ENCODE measurements at places on chromosomes 6 and 20.

DNA sequence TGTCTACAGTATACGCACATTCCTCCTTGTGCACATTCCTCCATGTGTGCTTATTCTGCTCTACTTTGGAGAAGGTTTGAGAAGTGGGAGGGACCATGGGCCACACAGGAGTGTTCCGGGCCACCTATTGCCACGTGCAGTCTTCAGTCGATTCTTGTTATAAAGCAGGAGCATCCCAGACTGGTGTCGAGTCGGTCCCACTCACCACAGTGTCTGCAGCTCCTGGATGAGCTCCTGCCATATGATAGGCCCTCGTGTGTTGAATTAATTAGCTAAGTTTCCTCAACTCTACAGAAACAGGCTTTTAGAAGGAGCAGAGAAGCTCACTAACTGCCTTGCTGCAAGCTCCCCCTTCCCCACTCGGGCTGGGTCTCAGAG, 22.6 kb downstream of the ENTPD6 start:
- no peak for DNase-seq

GRCh38 chr6:162409741-162410691, 317.6 kb downstream of the PRKN start:
- DNase-seq, result peak; percentile 44

GRCh38 chr6:42279966-42280629, 62.4 kb upstream of the MRPS10 start:
- no peak for DNase-seq

- DNase-seq, result no peak
These were observed 29.0 kb downstream of the CHMP4B start for GRCh38 chr20:33840160-33840559.

DNA sequence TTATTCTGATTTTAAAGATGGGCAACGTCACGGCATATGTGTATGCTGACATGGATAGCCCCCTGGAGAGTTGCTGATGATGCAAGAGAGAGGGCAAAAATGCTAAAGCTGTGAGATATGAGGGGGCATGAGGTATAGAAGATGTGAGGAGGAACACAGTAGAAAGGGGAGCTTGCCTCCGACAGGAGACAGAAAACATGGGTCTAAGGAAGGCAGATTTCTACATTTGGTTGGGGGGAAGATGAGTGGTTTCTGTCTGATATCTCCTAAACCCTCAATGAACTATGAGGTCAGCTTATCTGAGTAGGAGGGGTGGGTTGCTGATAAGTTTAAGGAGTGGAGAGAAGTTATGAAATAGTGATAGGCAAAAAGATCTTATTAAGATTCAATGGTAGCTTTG, 6.0 kb downstream of the RNF24 start:
- no peak for DNase-seq

DNA sequence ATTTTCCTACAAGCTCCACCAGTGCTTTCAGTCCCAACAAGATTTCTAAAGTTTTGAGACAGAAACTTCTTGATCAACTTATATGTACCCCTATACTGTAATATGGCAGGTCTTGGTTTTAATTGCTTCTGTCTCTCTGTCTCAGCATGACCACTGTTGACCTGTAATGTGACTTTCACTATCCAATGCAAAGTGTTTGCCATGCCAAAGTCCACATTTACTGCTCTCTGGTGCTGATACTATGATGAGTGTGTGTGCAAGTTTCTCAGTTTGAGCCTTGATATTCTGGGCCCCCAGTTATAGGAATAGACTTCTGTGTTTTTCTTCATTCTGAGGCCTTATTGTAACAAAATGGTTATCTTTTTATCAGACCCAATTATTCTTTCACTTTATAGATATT, 45.8 kb downstream of the OR2J2 start:
- DNase-seq, result no peak

DNA sequence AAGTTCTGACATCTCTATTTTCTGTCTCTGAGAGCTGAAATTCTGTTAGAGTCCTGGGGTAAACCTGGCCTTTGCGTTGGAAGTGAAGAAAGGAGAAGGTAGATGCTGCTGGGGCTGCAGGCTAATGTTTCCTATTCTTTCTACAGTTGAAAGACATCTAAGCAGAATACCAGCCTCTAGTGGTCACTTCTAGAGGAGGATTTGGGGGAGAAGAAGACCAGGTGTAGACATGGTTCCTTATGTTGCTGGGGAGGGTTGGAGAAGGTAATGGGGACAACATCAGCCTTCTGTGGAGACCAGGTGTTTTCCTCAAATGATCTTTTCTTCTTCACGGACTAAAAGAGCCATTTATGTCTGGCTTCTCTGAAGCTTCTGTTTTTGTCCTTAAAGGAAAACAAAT, 62.6 kb downstream of the BTBD3 start:
- DNase-seq, result peak; percentile 2

DNA sequence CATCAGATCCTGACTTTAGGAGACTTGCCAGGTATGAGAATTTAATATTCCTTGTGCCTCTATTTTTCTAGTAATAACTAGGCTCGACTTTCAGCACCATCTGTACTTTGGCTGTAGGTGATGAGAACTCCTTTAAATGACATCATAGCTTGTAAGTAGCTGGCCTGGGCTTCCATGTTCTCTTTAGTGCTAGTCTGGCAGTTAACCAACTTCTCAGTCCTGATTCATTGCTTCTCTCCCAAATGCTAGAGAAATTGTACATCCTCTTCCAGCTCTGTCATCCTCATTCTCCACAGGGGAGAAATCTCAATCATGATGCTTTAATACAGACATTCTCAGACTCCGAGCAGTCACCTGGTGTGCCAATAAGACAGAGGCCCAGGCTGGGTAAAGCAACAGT, 143.5 kb upstream of the MOCS1 start:
- no peak for DNase-seq

DNA sequence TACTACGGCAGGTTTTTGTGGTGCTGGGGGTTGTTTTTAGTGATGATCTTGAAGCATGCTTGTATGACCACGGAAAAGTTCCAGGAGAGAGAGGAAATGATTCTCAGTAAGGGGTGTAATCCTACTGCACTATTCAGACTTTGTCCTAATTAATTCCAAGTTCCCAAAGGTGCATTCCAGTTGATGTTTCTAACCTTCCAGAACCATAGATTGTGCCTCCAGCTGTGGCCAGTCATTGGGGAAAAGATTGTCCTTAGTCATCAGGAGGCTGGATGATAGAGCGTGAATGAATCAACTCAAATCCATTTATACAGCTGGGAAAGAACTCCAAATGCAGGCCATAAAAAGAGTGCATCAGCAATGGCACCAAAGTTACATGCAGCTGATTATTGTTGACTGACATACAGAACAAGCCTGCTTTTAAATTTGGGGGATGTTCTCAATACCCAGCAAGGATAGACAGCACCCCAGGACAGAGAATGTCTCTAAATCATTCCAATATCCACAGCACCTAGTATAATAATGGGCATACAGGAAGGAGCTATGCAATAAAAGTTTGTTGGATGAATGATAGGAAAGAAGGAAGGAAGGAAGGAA, 27.8 kb upstream of the PKHD1 start:
- DNase-seq, result no peak

DNA sequence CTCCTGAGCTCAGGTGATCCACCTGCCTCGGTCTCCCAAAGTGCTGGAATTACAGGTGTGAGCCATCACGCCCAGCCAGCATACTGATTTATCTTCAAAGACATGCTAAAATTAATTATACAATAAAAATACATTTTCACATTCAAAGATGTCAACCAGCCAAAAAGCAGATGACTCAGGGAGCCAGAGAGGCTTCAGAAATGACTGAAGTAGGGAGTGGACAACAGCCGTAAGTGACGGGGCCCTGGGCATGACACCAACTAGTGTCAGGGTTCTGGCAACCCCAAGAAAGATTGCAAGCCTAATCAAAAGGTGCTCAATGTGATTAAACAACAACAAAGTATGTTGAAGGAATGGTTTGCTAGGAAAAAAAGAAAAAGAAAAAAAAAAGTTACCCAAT, 28.4 kb downstream of the GPLD1 start:
- no peak for DNase-seq

DNA sequence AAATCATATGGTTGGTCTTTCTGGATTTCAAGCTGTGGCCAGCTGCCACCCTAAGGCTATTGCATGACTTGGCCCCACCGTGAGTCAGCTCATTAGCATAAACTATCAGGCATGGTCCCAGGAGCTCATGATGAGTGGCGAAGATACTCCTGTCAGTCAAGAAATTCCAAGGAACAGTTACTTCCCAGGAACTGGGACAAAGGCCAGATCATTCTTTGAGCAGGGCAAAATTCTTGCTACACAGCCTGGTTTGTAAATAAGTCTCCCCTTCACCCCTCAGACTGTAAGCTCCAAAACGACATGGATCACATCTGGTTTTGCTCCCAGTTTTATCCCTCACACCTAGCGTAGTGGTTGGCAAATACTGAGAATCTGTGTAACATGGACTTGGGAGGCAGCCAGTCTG, 33.0 kb upstream of the KIAA1586 start:
- DNase-seq, result no peak

GRCh38 chr6:49618257-49618656, 18.4 kb downstream of the RHAG start:
- no peak for DNase-seq

- peak; percentile 11 for DNase-seq
These were observed 68.5 kb upstream of the FOXO3 start for GRCh38 chr6:108492131-108492766.
